Activated T-cell treated with anti-CD3 and anti-CD28 coated beads, Interleukin-2, amount 50 U/mL, for 72 hours (primary cell): ENCODE measurements at places on chromosomes 3 and 15. TPM values are rescaled to one million over a fixed set of nuclear protein-coding genes. Genes with fewer than 3 reads are reported as not detected.

DNA sequence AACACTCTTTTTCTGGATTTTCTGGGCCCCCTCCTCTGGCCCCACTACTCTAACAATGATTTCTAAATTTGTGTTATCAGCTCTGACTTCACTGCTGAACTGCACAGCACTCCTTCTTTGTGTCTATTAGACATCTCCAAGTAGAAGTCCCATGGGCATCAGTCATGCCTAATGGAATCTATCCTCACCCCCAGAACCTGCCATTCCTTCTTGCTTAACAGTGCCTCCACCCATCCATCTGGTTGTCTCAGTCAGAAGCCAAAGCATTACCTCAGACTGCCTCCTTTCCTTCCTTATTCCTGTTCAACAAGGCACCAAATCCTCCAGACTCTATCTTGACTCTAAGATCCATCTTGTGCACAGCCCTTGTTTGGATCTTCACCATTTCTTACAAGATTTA lies 36.2 kb downstream of the SSR3 start:
- no peak for DNase-seq

DNA sequence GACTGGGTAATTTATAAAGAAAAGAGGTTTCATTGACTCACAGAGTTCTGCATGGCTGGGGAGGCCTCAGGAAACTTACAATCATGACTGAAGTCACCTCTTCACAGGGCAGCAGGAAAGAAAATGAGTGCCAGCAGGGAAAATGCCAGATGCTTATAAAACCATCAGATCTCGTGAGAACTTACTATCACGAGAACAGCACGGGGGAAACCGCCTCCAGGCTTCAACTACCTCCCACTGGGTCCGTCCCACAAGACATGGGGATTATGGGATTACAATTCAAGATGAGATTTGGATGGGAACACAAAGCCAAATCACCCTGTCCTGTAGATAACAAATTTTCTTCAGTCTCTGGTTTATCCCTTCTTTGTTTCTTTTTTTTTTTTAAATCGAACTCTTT lies 31.0 kb upstream of the AVEN start:
- no peak for DNase-seq

GRCh38 chr15:65323071-65323511 lies 18.6 kb downstream of the RNU5B-1 start:
- DNase-seq: no peak

DNA sequence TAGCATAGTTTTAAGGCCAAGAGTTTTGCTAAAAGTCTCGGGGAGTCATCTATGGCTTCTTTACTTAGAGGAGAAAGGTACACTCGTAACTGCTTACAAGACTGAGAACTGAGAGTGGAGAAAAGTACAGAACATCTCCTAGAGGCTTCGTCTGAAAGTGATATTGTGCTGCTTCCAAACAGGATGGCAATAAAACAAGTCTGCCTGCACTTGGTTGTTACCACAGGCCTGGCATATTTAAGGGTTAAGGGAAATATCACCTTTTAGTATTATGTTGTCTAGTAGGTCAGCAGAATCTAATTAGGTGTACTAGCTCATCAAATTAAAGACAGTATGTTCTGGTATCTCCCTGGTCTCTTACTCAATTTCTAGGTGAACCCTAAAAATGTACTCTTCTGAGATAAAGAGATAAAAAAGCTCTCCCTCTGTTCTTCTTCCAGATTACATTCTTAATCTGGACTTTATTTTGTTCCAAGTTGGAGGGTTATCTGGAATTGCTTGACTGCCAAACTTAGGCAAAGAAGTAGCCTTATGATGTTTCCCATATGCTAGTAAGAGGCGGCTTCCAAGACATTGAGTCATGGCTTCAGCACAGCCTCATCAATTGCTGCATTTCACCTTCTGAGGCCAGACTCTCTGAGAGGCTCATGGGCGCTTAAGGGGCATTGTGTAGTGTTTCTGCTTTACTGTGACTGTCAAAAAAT lies 181.3 kb downstream of the LSAMP start:
- no peak for DNase-seq

DNA sequence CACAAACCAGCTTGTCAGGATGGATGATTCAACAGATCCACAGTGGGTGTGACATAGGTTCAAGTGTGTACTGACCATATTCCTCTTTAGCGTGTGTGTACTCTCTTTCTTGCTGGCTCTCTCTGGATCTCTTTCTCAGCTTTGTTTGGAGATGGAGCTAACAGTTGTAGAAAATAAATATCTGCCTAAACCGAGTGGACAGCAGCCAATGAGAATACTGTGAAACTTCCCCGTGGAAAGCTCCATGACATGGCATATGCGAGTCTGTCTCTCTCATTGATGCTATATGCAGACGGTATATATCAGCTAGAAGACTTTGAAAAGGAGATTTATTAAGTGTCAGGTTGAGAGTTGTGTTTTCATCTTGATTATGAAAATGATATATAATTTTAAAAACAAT lies 406.5 kb upstream of the SUCLG2 start:
- no peak for DNase-seq

DNA sequence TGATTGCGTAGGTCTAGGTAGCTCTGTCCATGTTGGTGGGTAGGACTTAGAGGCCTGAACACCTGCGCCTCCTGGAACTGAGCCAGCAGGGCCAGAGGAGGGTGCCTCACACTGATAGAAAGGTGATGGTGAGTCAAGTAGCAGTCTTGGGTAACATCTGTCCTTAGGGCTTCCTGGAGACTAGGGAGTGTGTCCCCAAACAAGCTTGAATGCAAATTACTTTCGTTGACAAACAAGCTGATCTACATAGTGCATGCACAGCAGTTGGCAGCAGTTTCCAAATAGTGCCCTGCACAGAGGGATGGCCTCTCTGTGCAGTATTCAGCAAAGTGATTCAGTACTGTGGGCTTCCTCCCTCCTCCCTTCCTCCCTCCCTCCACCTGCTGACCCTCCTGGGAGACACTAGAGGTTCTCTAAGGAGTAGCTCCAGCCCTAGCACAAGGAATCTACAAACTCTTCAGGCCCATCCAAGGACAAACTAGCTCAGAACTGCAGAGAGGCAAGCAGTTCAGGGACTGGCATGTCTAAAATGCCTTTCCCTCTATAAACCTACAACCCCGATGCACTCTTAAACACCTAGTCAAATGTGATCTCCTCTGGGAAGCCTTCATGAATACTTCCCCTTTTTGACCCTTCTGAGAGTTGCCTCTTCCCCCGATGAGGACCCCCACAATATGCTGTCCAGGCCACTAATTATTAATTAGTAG lies 61.0 kb downstream of the TLE3 start:
- no peak for DNase-seq

- no peak for DNase-seq
Observed at GRCh38 chr3:170602556-170602955, 16.7 kb upstream of the SLC7A14 start.

- peak; percentile 14 for DNase-seq
Observed at GRCh38 chr15:39453620-39454019, 127.3 kb upstream of the THBS1 start.

GRCh38 chr3:116030131-116030850 lies 407.0 kb downstream of the GAP43 start:
- no peak for DNase-seq

DNA sequence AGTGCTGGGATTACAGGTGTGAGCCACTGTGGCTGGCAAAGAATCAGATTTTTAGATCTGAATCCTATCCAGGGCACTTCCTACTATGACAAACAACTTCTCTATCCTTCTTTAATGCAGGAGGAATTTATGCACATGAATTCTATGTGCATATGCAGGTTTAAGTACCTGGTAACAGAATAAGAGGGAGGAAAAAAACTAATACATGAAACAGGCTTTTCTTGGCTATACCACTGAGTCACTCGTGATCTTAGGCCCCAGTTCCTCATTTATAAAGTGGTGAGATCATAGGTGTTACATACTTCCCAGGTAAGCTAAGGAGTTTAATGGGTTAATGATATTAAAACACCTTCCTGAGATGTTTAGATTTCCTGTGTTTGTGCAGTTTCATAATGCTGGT lies 108.2 kb downstream of the TP63 start:
- no peak for DNase-seq

The TTLL13 gene
- total RNA-seq: 1.9 TPM

The ASB14 gene
- total RNA-seq: not detected
